ENCODE measurements at places on chromosomes 12 and 14.

GRCh38 chr14:61653507-61653906, 41.8 kb upstream of the HIF1A start:
- DNase-seq: no peak

GRCh38 chr14:76977793-76978720, 50.5 kb downstream of the IRF2BPL start:
- DNase-seq: peak; percentile 72

GRCh38 chr12:95269892-95270291, 52.3 kb downstream of the VEZT start:
- DNase-seq: no peak

DNA sequence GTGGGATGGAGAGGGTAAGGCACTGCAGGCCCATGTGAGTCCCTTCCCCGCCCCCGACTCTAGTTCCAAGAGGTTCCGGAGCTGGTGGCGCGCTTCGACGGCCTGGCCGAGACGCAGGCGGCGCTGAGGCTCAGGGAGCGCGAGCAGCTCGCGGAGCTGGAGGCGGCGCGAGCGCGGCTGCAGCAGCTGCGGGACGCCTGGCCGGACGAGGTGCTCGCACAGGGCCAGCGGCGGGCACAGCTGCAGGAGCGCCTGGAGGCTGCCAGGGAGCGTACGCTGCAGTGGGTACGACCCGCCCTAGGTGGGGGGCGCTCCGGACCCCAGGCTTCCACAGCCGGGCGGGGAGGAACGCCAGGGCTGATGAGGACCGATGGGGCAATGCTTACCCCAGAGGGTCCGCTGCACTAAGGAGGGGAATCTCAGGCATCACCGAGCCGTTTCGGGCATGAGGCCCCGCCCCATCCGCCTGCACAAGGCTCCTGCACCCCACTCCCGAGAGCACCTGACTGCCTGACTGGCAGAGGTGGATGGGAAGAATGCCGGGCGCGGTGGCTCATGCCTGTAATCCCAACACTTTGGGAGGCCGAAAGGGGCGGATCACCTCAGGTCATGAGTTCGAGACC, 4.9 kb downstream of the CFAP73 start:
- DNase-seq: no peak

DNA sequence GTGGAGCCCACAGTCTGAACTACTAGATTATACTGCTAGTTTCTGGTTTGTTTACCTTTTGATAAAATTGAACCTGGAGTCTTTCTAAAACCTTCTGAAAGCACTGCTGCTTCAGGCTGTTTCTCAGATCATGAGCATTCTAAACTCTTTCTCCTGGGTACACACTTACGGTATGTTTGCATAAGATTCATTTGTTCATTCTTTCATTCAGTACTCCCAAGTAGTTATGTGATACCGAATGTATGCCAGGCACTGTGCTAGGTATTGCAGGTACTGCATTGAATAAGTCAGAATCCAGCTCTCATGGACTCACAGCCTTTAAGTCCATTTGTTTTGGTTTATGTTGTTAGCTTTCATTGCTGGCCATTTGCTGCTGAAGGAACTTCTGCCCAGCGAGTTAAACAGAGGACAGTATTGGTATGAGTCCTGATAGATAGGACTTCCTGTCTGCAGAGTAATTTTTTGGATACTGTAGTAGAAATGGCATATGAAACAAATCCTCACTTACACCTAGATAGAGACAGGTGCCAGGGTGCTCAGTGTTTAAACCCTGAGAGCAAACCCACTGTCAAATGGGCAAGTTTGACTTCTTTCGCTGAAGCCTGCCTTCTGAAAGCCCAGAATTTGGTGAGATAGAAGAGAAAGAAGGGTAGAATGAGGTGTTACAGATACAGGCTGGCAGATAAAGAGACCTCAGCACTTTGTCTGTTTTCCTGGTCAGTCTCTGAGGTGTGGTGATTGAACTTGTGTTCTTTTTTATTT, 2.1 kb downstream of the SUSD6 start:
- no peak for DNase-seq

- no peak for DNase-seq
Observed at GRCh38 chr12:97404543-97404942, 58.1 kb upstream of the RMST start.

DNA sequence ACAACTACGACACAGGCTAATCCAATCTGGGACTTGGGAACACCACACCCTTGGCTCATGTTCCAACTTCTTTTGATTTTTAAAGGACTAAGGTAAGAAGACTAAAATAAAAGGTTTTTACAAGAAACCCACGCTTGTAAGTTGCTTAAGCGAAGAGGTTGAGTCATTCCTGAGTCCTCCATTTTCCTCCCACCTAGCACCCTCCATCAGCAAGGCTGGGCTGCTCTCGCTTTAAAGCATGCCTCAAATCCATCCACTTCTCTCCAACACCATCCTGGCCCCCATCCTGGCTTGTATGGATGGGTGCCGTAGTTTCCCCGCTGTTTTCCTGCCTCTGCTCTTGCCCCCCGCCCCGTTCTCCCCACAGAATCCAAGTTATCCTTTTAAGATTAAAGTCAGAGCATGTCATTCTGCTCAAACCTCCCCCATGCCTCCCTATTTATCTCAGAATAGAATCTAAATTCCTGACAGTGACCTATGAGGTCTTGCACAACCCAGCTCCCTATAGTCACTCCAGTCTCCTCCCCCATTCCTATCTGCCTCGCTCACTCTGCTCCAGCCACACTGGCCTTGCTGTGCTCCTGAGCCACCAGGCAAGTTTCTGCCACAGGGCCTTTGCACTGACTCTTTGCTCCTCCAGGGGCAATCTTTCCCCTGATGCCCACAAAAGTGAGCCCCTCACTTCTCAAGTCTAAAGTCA, 34.5 kb downstream of the SCARB1 start:
- no peak for DNase-seq

DNA sequence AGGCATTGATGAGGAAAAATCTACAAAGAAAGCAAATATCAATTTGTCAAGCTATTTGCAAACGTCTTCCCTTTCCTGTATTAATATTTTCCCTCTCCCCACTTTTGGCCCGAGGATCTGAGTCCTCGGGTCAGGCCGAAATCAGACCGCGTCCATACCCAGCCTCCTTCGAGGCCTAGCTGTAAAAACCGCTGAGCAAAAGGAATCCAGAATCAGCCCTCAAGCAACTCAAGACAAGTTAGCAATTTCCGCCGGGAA, 353 bp upstream of the MAPK1IP1L start:
- DNase-seq: no peak

- no peak for DNase-seq
Observed at GRCh38 chr14:103207388-103208072, 84.3 kb downstream of the TNFAIP2 start.

DNA sequence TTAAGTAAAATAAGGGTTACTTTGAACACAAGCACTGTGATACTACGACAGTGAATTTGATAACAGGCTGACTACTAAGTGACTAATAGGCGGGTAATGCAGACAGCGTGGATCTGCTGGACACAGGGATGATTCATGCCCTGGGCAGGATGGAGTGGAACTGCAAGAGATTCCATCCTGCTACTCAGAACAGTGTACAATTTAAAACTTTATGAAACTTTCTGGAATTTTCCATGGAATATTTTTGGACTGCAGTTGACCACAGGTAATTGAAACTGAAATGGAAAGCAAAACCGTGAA, 46.0 kb downstream of the YEATS4 start:
- no peak for DNase-seq

GRCh38 chr12:129372876-129373275, 519.6 kb downstream of the GLT1D1 start:
- no peak for DNase-seq

GRCh38 chr14:21527318-21527679, 1.2 kb upstream of the SALL2 start:
- DNase-seq: no peak

DNA sequence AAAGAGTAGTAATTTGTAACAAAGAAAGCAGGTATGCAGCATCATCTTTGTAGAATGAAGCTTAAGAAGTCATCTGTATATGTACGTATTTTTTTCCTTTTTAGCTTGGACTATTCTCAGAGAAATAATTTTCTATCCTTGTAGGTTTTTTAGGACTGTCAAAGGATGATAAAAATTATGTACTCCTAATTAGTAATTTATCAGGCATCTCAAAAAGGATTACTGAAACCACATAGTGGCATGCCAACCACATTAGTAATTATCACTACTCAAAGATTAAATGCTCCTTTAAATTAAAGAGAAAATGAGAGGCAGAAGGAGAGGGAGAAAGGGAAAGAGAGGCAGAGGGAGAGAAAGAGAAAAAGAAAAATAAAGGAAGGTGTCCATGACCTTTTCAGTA, 17.3 kb downstream of the TTC8 start:
- DNase-seq: no peak

GRCh38 chr12:57865084-57865751, 18.7 kb upstream of the CTDSP2 start:
- DNase-seq: peak; percentile 39

DNA sequence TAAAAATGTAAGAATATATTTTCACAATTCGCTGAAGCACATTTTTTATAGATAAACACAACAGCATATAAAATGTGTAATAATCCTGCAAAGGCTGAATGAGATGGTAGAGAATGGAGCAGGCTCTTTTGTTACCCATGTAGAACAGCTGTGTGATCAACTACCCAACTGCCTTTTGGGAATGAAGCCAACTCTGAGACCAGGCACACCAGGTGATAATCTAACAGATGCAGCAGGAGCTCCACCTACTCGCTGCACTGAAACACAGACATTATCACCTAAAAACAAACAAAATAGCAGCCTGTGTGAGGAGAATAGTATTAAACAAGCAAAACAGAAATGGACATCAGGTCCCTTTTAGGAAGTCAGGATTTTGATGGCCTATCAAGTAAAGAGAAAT, 183.3 kb downstream of the CCDC59 start:
- DNase-seq: no peak

DNA sequence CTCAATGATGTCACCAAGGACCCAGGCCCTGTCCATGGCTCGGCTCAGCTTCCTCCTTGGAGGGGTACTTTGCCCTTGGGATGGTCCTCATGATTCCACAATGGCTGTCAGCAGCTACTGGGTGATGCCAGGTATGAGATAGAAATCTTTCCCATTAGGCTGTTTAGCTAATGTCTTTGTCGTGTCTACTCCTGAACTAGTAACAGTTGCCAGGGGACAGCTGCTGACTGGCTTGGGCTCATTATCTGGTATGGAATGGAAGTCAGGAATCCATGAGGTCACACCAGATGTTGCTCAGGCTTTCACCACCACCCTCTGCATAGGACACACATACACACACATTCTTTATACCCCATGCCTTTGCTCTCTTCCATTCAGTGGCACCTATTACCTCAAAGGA, 9.2 kb downstream of the PRPH start:
- DNase-seq: no peak

DNA sequence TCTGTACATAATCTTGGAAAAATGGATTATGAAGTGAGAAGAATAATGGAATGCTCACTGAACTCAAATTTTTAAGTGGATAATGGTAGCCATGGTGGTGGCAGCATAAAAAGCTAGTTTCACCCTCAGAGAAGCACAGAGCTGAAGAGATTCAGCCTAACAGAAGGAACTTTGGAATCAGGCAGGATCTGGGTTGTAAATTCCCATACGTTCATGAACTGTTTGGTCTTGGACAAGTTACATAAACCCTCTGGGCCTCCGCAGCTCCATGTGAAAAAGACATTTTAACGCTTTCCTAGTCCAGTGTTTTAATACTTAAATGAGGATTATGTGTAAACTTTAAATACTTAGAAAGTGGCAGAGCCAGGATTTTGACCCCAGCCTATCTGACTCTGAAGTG, 26.6 kb downstream of the JKAMP start:
- no peak for DNase-seq

DNA sequence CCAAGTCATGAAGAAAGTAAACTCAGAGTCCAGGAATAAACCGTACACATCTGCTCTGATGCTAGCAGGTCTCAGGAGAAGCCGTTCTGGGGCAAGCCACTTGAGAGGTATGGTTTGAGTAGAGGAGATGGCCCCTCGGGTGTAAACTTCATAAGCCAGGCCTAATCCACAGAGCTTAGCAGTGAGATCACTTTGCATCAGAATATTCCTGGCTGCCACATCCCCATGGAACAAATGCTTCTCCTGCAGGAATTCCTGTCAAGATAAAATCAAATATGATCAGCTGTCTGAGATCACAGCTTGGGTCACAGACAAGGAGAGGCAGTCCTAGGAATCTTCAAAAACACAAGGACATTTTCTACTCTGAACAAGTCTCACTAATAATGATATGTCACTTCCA, 11.2 kb upstream of the MAGOHB start:
- DNase-seq: no peak

DNA sequence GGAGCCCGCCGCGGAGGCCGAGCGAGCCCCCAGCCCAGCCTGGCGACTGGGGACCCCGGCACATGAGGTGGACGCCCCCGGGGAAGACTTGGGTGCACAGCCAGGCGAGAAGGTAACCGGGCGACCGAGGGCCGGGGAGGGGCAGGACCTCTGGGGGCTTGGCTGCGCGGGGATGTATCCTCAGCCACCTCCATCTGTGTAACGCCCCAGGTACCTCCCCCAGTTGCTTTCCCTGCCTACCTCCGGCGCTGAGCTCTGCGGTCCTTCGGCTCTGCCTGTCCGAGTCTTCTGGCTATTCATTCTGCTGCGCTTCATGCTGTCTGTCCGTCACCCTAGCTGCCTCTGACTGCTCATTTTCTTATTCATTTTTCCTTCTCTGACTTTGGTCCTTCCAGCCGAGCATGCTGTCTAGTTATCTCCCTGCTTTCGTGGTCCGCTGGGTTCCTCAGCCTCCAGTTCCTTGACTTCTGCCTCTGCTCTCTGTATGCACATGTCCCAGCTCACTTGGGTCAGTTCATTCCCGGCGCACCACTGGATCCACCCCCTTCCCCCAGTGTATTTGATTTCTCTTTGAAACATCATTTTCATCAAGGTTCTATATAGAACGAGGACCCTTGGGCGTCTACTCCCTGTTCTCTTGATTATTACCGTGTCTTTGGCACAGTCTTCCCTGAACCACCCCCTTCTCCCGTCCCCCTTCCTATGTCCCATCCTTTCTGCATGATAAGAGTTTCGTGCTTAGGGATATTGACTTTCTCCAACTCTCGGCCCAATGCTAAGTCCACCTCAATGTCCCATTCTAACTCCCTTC, 612 bp downstream of the PHC1 start:
- peak; percentile 5 for DNase-seq

DNA sequence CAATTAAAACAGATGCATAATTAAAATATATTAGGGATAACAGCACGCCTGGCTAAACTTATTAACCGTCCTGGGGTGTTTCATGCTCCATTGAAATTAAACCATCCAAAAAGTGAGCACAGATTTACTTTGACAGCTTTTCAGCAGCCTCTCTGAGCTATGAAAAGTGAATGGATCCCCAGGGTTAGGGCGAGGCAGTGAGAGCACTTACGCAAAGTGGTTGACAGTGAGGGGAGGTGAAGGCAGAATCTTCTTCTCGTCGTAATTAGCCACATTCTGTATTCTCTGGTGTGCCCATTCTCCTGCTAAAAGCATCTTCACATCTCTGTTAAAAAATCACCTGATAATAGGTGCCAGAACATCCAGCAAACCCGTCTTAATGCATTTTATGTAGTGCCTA, 1.9 kb downstream of the TMTC2 start:
- DNase-seq: no peak

- DNase-seq: no peak
Observed at GRCh38 chr14:52977798-52978197, 26.9 kb upstream of the FERMT2 start.

All from stimulated activated CD8-positive, alpha-beta memory T cell treated with anti-CD3 and anti-CD28 coated beads, Interleukin-4, amount 100 ng/mL, for 4 hours (primary cell).